ENCODE measurements at places on chromosomes 6 and 20.

DNA sequence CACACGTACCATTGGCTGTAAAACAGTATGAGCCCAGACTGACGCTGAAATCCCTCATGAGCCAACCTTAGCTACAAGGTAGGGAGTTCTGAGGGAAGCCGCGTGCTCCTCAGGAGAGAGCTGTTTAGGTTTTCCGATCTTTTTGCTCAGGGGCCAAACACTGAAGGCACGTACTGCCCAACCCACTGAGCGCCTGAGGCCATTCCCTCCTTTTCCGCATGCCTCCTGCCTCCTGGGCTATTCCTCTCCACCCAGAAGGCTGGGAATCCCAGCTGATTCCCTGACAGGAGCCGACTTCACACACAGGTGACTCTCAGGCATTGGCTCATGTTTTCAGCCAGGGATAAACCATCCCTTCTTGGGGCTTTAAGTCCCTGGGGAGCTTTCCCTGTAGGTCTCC lies 5.4 kb upstream of the FAM83D start:
- DNase-seq, result no peak

DNA sequence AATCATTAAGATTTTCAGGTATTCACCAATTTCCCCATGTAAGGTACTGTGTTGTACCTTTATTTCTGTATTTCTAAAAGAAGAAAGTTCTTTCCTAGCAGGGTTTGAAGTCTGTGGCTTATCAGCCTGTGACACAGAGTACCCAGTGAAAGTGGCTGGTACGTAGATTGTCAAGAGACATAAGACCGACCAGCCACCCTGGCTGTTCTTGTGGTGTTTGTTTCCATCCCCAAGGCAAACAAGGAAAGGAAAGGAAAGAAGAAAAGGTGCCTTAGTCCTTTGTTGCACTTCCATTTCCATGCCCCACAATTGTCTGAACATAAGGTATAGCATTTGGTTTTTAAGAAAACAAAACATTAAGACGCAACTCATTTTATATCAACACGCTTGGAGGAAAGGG lies 40.6 kb upstream of the SMIM28 start:
- no peak for DNase-seq

DNA sequence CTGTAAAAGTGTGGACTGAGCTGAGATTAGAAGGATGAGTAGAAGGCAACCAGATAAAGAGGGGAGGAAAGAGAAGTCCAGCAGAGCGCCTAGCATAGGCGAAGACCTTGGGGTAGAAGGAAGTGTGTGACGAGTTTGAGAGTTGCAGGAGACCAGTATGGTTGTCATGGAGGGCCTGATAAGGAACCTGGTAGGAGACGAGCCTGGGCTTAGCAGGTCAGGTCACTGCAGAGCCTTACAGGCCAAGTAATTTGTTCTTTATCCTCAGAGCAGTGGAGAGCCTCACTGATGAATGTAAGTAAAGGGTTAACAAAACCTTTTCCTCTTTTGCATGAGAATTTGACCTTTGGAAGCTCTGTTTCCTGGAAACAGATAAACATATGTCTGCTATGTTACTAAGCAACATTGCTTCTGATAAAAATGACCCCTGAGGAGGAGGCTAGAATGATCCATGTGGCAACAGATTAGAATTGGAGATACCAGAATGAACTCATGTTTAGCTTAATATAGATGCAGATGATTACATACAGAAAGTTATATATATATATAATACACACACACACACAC lies 2.9 kb upstream of the TMEM74B start:
- no peak for DNase-seq

GRCh38 chr6:40788661-40789655 lies 201.8 kb upstream of the LRFN2 start:
- no peak for DNase-seq

GRCh38 chr6:73964241-73964854 lies 268.3 kb downstream of the CD109 start:
- DNase-seq, result no peak

- DNase-seq, result no peak
Observed at GRCh38 chr6:162306616-162307015, 420.9 kb downstream of the PRKN start.

- no peak for DNase-seq
Observed at GRCh38 chr6:152532556-152533422, 104.4 kb downstream of the SYNE1 start.

GRCh38 chr6:159701413-159701999 lies 8.5 kb upstream of the SOD2 start:
- no peak for DNase-seq

GRCh38 chr20:6579824-6580223 lies 187.7 kb upstream of the BMP2 start:
- DNase-seq, result no peak

DNA sequence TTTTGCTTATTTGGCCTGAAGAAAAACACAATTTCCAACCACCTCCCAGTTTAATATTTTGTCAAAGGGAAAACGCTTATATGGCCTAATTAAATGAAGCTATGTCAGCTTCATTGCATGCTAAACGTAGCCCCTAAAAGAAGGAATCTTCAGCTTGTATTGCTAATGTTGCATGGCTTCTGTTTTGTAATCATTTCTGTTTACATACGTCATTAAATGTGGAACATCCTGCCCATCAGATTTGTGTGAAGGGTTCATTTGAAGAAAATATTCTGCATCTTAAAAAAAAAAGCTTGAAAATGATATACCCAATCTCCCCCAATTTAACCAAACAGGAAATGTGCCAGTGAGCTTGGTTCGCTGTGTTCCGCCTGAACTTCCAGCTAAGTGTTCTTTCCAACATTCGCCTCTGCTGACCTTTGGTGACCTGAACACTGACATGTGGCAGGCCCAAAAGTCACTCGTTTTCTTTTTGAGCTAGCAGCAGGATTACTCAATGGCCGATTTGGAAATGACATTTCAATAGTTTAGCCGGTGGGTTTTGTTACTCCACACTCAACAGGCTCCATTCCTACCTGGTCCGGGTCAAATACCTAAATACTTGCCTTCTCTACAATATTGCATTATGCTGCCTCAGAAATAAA lies 12.7 kb upstream of the SIRT5 start:
- DNase-seq, result no peak

DNA sequence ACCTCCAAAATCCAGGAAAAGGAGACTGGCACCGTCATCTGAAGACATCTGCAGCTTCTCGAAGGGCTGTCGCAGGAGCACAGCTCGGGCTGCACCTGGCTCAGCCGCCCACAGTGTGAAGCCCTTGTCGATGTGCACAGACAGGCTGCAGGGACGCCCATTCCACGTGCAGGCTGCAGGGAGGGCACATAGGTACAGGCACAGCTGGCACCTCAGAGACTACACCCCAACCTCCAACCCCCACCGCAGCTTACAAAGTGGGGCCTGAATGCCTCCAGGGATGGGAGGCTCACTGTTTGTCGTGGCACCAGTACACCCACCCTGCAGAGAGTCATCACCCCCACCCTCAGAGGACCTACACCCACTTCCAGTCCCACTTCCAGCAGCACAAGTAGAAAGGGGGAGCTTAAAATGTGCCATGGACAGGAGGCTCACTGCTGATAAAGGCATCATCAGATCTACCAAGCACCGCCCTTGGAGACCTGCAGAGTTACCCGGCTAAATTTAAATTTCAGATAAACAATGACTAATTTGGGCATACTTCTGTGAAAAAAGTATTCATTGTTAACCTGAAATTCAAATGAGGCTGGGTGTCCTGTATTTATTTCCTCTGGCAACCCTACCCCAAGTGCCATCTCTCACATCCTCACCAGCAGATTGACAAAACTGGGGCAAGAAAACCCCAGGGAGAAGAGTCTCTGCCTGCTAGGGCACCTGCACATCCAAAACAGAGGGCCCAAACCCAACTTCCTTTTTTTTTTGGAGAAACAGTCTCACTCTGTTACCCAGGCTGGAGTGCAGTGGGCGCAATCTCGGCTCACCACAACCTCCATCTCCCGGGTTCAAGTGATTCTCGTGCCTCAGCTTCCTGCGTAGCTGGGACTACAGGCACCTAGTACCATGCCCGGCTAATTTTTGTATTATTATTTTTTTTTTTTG lies 7.7 kb upstream of the CDK5RAP1 start:
- no peak for DNase-seq

- DNase-seq, result no peak
Observed at GRCh38 chr20:4813863-4814695, 92.4 kb downstream of the PRND start.

DNA sequence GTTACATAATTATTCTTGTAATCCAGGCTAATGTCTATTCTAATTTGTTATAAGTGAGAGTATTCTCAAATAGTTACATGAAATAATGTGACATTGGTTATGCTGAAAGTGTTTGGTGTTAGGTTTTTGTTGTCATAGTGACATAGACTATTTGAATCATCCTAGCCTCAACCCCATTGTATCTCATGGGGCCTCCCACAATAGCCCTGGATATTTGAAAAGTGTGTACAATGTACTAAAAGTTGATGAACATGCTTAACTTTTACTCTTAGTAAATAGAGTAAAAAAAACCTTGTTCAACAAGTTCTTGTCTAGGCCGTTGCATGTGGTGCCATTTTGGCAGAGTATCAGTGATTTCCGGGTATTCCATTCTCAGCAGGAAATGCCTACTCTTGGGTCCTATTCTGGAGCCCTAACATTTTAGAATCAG lies 83.0 kb downstream of the RTN4IP1 start:
- DNase-seq, result no peak

GRCh38 chr6:22709803-22710202 lies 140.4 kb downstream of the HDGFL1 start:
- no peak for DNase-seq

DNA sequence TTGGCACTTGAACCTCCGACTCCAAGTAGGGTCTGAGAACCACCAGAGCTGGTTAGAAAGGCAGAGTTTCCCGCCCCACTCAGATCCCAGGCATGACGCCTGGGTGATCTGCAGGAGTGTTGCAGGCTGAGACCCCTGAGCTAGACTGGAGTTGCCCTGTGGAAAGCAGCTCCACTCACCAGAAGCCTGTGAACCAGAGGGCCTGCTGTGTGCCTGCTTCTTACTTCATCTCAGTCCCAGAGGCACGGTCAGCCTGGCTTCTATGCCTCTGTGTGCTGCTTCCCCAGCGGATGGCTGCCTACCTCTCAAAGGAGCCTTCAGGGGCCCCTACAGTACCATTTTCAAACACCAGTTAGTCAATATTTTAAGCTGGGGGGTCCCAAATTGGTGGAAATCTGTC lies 15.6 kb upstream of the CCN6 start:
- no peak for DNase-seq

DNA sequence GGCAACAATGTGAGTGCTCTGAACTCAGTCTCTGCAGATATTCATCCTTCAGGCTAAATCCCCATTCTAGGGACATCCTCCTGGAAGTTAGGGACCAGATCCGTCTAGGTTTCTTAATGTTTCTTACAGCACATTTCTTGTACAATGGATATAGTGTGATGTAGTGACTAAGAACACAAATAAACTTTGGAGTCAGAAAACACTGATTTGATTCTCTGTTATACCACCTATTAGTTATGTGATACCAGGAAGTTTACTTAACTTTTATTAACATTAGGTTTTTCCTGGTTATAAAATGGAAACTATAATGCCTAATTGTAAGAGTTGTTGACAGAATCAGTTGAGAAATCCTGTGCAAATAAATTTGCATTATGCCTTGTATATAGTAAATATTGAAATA lies 57.6 kb upstream of the KCNQ5 start:
- no peak for DNase-seq

GRCh38 chr6:155630085-155630484 lies 174.4 kb upstream of the NOX3 start:
- DNase-seq, result no peak

DNA sequence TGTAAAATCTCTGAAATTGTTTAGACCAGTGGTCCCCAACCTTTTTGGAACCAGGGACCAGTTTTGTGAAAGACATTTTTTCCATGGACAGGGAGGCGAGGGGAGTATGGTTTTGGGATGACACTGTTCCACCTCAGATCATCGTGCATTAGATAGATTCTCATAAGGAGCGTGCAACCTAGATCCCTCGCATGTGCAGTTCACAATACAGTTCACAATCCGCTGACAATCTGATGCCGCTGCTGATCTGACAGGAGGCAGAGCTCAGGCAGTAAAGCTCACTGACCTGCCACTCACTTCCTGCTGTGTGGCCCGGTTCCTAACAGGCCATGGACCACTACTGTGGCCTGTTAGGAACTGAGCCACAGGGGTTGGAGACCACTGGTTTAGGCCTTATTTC lies 115.2 kb downstream of the EPM2A start:
- DNase-seq, result no peak

DNA sequence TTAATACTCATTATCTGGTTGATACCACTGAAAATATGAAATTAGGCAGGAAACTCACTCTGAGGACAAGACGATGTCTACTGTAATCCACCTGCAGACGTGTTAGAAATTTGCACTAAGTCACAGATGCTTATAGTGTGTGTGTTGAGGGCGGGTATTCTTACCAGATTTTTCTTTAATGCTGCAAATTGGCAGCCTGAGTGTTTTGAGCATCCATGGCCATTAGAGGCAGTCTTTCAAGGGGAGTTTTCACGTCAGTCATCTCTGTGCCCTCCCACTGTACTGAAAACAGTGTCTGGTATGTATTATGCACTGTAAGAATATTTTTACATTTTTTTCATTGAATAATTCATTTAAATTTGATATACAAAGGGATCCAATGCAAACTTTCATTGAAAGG lies 266.5 kb upstream of the QKI start:
- DNase-seq, result no peak

DNA sequence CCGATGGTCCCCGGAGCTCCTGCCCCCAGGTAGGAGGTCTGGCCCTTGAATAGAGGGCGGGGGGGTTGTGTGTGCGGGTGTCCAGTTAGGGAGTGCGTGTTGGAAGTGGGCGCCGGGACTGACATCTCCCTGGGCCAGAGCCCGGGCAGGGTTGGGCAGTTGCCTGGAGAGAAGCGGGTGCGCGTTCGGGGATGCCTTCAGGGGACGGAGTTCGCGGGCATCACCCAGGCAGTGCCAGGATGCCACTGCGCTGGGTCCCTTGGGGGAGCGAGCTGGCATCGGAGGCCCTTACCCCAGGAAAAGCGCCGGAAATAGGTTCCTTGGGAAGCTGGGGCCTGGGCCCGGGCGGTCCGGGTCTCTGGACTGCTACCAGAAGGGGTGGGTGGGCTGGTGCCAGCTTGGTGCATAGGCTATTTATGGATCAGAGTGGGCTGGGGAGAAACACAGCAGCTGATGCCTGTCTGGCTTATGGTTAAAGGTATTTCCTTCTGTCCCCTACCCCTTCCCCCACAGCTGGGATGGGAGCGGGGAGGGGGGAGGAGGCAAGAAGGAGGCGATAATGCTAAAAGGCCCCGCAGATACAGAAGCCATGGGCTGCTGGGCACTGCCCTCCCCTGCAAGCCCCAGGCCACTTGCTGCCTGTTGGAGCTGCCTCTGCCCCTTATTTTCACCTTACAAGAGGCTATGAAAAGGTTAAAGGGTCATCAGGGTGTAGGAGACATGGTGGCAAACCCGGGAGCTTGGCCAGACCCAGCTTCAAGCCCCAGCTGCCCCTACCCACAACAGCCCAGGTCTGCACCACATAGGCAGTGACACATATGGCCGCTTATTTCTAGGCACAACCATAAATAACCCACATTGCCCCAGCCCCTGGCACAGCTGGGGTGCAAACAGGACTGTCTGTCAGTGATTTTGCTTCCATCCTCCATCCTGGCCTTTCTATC lies 638 bp downstream of the PACSIN1 start:
- no peak for DNase-seq

- DNase-seq, result no peak
Observed at GRCh38 chr6:170288852-170289179, 2.1 kb downstream of the DLL1 start.

GRCh38 chr6:55174211-55175026 lies at the start of gene HCRTR2:
TSS of gene HCRTR2 (plus strand) at chr6:55174515. CDS start at chr6:55174588, 73 bp downstream.
- DNase-seq, result peak; percentile 9

Data from NT2/D1 (cell line).